NCI-H187 (cell line): ENCODE measurements at places on chromosomes 4 and X.

GRCh38 chr4:19987746-19988145 is 264.0 kb upstream of the SLIT2 start:
- DNase-seq: no peak

- DNase-seq: no peak
Observed at GRCh38 chrX:109831326-109831985, 98.4 kb upstream of the ACSL4 start.

GRCh38 chr4:177087060-177087459 is 222.6 kb upstream of the NEIL3 start:
- no peak for DNase-seq

- DNase-seq: no peak
Observed at GRCh38 chrX:149522916-149523315, 17.8 kb upstream of the IDS start.

DNA sequence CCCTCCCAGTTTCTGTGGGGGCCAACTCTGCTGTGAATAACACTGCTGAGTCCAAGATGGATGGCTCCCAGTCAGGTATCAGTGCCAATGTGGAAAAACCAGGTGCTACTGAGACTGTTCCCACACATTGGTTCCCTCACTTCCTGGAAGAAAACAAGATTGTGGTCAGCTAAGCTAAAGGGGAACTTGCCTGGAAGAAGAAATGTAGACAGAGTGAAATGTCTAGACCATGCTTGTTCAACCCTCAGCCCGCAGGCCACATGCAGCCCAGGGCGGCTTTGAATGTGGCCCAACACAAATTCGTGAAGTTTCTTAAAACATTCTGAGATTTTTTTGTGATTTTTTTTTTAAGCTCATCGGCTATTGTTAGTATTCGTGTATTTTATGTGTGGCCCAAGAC is 28.6 kb upstream of the UTP14A start:
- DNase-seq: no peak

GRCh38 chr4:125317525-125317877 is 2.7 kb downstream of the FAT4 start:
- DNase-seq: no peak

- no peak for DNase-seq
Observed at GRCh38 chrX:47185241-47185640, 8.4 kb upstream of the UBA1 start.

DNA sequence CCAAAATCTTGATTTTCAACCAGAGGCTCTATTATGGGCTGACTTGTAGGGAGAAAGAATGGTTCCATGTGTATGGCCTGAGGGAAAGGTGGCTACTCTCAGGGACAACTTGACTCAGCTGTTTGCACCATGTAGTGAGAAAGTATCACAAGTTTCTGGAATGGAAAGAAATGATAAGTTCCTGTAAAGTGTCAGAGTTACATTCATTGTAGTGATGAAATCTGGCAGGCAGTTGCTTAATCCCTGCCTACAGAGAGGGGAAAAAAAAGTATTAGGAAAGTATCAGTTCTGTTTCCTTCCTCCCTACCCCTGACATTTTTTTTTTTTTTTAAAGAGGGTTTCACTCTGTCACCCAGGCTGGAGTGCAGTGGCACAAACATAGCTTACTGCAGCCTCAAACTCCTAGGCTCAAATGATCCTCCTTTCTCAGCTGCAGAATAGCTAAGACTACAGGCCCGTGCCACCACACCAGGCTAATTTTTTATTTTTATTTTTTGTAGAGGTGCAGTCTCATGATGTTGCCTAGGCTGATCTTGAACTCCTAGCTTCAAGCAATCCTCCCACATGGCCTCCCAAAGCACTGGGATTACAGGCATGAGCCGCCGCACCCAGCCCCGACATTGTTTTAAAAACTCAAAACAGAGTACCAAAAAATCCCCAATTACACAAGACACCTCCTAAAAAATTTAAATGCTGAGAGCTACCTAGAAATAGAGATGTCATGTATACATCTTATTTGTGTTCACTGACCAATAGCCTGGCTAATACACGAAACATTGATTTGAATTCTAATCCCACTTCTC is 4.8 kb upstream of the FBXL5 start:
- DNase-seq: no peak

DNA sequence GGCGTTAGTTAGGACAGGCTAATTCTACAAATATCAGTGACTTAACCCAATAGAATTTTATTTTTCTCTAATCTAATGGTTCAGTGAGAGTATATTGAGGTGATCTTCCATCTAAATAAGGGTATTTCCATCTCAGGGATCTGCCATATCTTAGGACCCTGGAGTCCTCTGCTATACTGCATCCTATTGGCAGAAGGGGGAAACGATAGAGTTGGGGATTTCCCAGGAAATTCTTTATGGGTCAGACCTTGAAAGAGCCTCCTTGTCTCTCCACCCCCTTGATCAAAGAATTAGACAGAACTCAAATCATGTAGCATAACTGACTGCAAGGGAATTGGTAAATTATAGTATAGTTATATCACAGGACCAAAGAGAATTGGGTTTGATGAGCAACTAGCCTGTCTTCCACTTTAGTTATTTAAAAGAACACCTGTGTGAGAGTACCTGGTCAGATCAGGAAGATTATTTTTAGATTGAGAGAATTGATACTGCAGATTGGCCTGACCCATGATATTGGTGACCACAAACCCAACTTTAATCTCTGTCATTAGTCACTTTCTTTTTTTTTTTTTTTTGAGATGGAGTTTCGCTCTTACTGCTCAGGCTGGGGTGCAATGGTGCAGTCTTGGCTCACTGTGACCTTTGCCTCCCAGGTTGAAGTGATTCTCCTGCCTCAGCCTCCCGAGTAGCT is 25.6 kb downstream of the SMARCA5 start:
- DNase-seq: no peak

GRCh38 chrX:1597345-1598020 is 6.1 kb downstream of the AKAP17A start:
- DNase-seq: no peak

DNA sequence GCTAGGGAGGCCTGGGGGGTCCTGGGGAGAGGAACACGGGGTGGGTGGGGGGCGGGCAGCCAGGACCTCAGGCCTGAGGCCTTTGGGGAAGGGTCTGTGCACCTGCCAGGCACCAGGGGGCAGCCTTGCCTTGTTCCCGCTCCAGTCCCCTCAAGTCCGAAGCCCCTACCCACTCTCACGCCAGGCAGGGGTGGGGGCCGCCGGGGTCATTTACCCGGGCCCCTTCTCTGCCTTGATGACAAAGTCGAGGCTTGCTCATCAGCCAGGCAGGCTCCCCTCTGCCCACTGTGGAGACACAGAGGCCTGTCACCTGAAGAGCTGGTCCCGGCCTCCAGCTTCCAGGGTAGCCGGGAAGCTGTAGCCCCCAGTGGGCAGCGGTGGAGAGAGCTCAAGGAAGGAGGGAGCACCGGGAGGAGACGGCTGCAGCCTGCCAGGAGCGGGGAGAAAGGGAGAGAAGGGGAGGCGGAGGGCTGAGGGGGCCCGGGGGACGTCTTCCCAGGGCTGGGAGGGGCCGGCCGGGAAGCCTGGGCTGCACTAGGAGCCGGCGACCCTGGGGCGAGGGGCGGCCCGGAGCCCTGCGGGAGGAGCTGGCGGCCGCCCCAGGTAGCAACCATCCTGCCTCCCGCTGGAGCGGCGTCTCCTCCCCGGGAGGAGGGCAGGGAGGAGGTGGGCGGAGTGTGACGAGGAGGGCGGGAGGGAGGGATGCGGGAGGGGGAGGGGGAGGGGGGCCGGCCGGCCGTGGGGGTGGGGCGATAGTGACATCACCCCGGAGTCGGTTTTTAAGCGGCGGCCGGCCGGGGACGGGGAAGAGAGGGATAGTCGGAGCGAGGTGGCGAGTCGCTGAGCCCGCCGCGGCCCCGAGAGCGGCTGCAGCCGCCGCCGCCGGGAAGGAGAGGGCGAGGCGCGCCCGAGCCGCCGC is at the start of gene SLC6A8:
Gene SLC6A8 (plus strand): TSS at position 806 of the 919 bp plus-strand sequence. CDS start 649 bp downstream, outside the sequence.
- DNase-seq: peak; percentile 52

DNA sequence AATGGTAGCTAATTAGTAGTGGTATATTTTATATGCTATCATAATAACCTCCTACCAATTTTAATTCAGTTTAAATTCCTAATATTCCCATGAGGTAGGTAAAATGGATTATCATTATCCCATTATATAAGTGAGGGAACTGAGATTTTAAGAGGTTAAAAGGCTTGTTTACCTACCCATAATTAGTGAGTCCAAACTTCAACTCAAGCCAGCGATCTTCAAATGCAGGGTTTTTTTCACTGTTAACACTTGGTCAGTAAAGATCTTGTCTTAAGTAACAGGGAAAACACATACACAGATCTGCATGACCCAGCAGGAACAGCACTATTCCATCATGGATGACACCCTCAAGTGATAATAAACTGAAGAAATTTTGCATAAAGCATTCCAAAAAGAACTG is 31.3 kb downstream of the FABP2 start:
- no peak for DNase-seq

- DNase-seq: no peak
Observed at GRCh38 chr4:234178-234577, 71.1 kb downstream of the ZNF732 start.

- DNase-seq: no peak
Observed at GRCh38 chr4:176377780-176378179, 58.0 kb downstream of the SPCS3 start.

GRCh38 chr4:147076179-147076578 is 130.5 kb upstream of the TTC29 start:
- no peak for DNase-seq

- DNase-seq: no peak
Observed at GRCh38 chrX:46279925-46280313, 265.3 kb downstream of the ZNF674 start.

- no peak for DNase-seq
Observed at GRCh38 chrX:42415636-42416035, 362.3 kb downstream of the PPP1R2C start.

- no peak for DNase-seq
Observed at GRCh38 chr4:128722911-128723310, 86.6 kb upstream of the JADE1 start.

DNA sequence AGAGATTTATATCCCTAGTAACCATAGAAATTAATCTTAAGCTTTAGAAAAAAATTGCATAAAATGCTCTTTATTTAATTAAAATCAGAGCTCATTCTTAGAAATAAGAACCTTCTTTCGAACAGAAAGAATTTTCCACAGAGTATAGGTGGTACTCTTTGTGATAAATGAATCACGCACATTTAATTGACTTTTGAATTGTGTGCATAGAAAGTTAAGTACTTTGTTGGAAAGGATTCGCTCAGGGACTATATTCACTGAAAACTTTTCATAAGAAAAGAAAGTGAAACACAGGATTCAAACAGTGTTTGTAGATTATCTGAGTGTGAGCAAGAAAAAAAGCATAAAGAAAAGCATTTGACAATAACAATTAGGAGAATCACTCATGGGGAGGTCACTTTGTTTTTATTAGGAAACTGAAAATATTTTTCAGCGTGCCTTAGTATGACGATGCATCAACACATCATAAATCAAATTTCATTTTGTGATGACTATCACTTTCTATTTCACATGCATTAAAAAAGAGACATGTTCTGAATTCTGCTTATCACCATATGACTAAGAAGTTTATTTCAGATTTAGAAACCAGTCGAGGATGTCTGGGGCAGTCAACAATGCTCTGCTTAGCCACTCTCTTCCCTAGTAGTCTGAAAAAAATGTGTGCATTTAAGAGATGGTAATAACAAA is 49.5 kb downstream of the STX18 start:
- no peak for DNase-seq

- no peak for DNase-seq
Observed at GRCh38 chrX:46262304-46262703, 282.9 kb downstream of the ZNF674 start.

DNA sequence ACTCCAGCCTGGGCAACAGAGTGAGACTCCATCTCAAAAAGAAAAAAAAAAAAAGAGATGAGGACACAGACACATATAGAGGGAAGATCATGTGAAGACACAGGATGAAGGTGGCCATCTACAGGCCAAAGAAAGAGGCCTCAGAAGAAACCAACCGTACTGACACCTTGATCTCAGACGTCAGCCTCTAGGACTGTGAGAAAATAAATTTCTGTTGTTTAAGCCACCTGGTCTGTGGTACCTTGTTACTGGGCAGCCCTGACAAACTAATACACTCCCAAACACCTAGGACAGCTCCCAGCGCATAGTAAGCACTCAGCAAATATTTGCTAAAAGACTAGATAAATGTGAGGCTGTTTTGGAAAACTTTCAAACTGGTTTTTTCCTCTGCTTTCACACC is 59.2 kb upstream of the SMIM10 start:
- DNase-seq: no peak

- DNase-seq: no peak
Observed at GRCh38 chr4:128452415-128452814, 164.8 kb upstream of the PGRMC2 start.

- no peak for DNase-seq
Observed at GRCh38 chr4:144645631-144646522, at the start of gene HHIP. TSS of gene HHIP (plus strand) at chr4:144646156. CDS start at chr4:144646676, 520 bp downstream.

DNA sequence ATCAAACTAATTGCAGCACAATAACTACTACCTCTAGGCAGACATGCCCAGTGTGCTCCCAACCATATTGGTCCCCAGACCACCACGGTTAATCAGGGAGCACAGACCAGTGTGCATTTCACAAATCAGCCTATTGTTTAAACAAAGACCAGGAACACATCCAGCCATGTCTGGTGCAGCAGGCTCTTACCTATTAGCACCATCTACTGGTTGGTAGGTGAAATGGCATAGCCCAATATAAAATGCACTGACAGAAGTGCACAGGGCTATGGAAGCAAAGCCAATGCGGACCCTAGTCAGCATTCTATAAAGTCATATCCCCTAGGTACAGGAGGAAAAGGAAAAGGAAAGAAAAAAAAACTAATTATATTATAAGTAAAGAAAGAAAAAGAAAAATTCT is 15.5 kb upstream of the CYLC1 start:
- DNase-seq: no peak

- peak; percentile 92 for DNase-seq
Observed at GRCh38 chr4:80610845-80611677, 275.5 kb downstream of the CFAP299 start.

GRCh38 chrX:14266705-14267104 is 237.0 kb upstream of the GEMIN8 start:
- no peak for DNase-seq

DNA sequence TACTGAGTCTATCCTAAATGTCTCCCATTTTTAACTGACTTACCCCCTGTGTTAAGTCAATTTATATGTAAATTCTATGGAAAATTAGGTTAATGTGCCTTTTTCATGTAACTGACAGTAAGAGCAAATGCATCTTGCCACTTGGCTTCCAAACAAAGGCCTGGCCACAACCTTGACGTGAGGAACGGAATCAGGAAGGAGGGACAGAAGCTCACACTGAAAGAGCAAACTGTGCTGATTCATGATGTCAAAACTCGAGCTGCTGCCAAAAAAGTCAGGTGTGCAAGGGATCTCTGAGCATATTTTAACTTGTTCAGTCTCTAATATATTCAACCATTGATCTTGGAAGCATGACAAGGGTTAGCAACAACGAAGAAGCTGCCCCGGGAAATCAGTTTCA is 35.8 kb downstream of the GPM6A start:
- no peak for DNase-seq

- no peak for DNase-seq
Observed at GRCh38 chrX:3244955-3245354, 101.5 kb downstream of the MXRA5 start.

GRCh38 chr4:141913928-141914327 is 277.5 kb downstream of the IL15 start:
- DNase-seq: no peak

- no peak for DNase-seq
Observed at GRCh38 chr4:27638163-27638915, 777.7 kb downstream of the STIM2 start.

- DNase-seq: no peak
Observed at GRCh38 chr4:110487873-110488272, 11.9 kb downstream of the ENPEP start.
